ENCODE measurements at places on chromosomes 3 and 15. TPM values are rescaled to one million over a fixed set of nuclear protein-coding genes. Genes with fewer than 3 reads are reported as not detected.
A peak's percentile ranks its signal among the peaks of the same experiment; 100 is the strongest.

Gene CHRNB4
- not detected for total RNA-seq

Gene FAM3D
- not detected for total RNA-seq

Gene PARP6
- total RNA-seq: 21.5 TPM

Gene CHRNA3
- total RNA-seq: not detected

Gene CHRFAM7A
- not detected for total RNA-seq

DNA sequence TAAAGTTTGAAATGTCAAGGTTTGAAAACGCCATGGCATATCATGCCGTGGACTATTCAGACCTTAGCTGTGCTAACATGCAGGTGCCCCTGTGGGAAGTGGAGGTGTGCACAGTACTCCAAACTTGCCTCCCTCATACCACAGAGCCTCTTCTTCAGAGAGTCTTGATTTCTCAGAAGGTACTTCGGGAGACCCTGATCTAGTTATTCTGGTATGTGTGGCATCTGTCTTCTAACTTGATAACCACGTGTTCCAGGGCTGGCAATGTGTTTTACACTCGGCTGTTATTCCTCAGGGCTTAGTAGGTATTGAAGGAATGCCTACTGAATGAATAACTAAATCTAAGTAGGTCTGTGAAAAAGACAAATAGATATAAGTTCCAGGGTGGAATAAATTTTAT is 309.9 kb downstream of the CLSTN2 start:
- no peaks in the 10 kb centered on the region for H3K4me1 ChIP-seq
- H3K27me3 ChIP-seq: no peaks in the 10 kb centered on the region
- no peak for DNase-seq
- H3K27ac ChIP-seq: no peak overlapping the region

DNA sequence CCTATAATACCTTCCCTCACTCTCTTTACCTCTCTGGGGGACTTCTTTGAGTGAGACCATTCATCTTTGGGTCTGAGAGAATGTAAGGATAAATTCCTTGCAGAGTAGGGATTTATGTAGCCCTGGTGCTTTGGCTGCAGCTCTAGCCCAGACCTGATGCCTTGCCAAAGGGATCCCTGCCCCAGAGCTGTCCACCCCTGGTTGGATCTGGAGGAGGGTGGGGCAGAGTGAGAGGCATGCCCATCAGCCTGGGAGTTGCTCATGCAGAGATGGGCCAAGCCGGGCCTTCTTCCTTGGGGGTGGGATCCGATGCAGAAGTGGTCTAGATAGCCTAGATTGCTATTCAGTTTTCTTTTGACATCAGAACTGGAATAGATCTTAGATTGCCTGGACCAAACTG is 31.5 kb downstream of the RTP1 start:
- peaks cover 44% of the 10 kb centered on the region for H3K4me1 ChIP-seq
- no peaks in the 10 kb centered on the region for H3K27me3 ChIP-seq
- H3K27ac ChIP-seq: peak overlapping the region; percentile 84
- H3K4me3 ChIP-seq: no peak overlapping the region

DNA sequence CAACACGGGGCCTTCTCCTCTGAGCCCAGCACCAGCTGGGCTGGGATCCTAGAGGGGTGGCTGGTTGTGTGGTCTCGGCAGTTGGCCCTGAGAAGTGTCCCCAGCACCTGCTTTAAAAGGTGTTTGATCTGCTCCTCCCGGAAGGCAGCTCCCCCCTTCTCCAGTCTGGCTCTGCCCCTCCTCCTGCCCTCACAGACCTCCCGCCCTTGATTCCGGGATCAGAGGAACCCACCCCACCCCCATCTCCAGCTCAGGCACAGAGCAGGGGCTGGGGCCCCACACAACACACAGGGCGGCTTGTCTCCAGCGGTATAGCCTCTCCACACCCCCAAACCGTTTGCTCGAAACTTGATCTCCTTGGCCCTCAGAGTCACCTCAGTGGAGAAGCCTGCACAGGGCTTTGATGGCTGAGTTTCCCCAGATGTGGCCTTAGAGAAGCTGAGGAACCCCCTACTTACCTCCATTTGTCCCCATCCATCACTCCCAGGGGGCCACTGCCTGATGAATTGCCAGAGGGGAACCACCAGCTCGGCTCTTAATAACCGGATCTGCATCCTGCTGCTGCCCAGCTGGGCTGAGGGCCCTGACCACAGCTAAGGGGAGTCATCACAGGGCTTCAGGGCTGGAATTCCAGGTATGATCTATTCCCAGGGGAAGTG is 6.4 kb upstream of the STRA6 start:
- DNase-seq: no peak
- no peak overlapping the region for H3K27ac ChIP-seq
- no peak overlapping the region for H3K4me3 ChIP-seq
- H3K4me1 ChIP-seq: peaks cover 24% of the 10 kb centered on the region

- DNase-seq: no peak
- H3K27ac ChIP-seq: no peak overlapping the region
- H3K4me1 ChIP-seq: no peaks in the 10 kb centered on the region
- H3K4me3 ChIP-seq: no peak overlapping the region
- no peaks in the 10 kb centered on the region for H3K27me3 ChIP-seq
Measured at GRCh38 chr3:154210986-154211385, 89.8 kb downstream of the ARHGEF26 start.

DNA sequence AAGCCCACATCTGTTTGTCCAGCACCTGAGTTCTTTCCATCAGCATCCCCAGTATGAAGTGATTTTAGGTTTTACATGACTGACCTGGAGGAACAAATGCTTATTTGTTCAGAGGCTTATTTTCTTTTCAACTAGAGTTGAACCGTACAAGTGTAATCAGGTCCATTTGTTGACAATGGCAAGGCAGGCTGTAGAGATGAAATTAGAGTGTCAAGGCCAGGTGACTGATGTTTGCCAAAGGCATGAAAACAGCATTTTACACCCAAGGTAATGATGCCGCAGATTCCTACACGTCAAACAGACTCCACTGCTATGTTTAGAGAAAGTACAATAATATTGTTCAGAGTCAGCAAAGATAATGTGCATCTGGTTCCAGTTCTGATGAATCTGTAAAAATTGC is 96.5 kb downstream of the KCNAB1 start:
- no peak for DNase-seq
- H3K27ac ChIP-seq: no peak overlapping the region
- no peak overlapping the region for H3K4me3 ChIP-seq
- no peaks in the 10 kb centered on the region for H3K4me1 ChIP-seq

DNA sequence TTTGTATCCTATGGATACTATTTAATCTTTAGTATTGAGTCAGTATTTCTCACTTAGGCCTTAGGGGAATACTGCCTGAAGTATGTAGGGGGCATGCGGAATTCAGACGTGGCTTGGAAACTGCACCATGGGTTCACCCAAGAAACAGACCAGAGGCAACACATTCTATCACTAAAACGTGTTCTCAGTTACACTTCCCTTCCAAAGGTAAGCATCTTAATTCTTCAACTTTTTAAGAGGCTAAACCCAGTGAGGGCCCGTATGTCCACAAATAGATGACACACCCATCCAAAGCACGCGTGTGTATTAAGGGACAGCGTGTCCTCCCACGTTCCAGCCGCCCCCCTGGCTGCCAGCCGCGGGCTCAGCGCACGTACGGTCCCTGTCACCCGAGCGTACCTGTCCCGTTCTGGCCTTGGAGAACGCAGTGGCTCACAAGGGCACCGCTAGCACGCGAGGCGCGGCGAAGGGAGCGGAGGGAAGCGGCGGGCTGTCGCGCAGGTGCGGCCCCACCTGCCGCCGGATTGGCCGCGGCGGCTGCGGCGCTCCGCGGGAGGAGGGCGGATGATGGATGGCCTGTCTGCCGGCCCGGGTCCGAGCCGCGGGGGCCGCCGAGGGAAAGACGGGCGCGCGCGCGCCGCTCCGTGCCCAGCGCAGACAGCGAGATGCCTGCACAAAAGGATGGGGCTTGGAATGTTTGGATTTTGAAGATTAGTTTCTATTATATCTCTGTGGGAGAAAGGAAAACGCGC is 1003.9 kb upstream of the NR2F2 start:
- no peak for DNase-seq
- no peaks in the 10 kb centered on the region for H3K36me3 ChIP-seq
- peaks cover 10% of the 10 kb centered on the region for H3K27me3 ChIP-seq
- peak overlapping the region; percentile 70 for H3K4me3 ChIP-seq
- peaks cover 5% of the 10 kb centered on the region for H3K4me1 ChIP-seq

- DNase-seq: no peak
- H3K36me3 ChIP-seq: no peaks in the 10 kb centered on the region
- H3K4me3 ChIP-seq: no peak overlapping the region
- peaks cover 6% of the 10 kb centered on the region for H3K27me3 ChIP-seq
- peaks cover 14% of the 10 kb centered on the region for H3K4me1 ChIP-seq
Measured at GRCh38 chr15:72285402-72285801, 13.0 kb upstream of the PARP6 start.

GRCh38 chr3:147210676-147211075 is 195.7 kb downstream of the ZIC4 start:
- no peak overlapping the region for H3K4me3 ChIP-seq
- no peak for DNase-seq
- 0 out of 2 replicates have a peak, but pooled peaks cover 5% of the 10 kb centered on the region for H3K36me3 ChIP-seq
- H3K27ac ChIP-seq: no peak overlapping the region

DNA sequence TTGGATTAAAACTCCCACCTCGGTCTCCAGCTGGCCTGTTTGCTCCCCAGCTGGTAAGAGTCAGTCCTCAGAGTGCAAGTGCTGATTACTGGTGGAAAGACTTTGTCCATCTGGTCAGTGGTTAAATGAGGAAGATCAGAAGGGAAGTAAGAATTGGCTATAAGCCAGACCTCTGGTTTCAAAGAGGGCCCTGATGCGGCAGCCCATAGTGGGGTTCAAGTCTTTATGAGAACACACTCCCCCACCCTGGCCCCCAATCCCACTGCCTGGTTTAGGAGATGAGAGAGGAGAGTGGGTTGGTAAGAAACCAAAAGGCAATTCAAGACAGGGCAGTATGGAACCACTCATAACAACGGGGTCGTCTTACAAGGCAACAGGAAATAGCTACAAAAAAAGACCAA is 65.0 kb downstream of the FRMD4B start:
- peaks cover 6% of the 10 kb centered on the region for H3K4me1 ChIP-seq
- H3K36me3 ChIP-seq: no peaks in the 10 kb centered on the region
- peaks cover 13% of the 10 kb centered on the region for H3K27me3 ChIP-seq
- no peak overlapping the region for H3K27ac ChIP-seq
- DNase-seq: no peak
- H3K4me3 ChIP-seq: no peak overlapping the region

DNA sequence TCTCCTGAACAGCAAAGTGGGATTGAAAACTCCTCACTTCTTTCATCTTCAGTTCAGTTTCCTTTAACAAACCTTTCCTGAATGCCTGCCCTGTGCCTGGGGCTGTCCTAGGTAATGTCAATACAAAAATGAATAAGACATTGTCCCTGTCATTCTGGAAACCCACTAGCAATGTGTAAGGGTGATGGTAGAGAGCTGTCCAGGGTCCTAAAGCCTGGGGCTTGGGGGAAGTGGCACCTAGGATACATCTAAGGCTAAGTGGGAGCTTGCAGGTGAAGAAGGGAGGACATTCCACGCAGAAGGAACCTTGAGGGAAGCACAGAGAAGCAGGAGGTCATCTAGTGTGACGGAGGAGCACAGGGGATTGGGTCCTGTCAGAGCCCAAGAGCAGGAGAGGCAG is 212.7 kb upstream of the PPP2R3A start:
- H3K4me1 ChIP-seq: no peaks in the 10 kb centered on the region
- H3K36me3 ChIP-seq: no peaks in the 10 kb centered on the region
- no peak for DNase-seq
- H3K27me3 ChIP-seq: peaks cover 8% of the 10 kb centered on the region

- H3K4me3 ChIP-seq: no peak overlapping the region
- no peak for DNase-seq
- peaks cover 27% of the 10 kb centered on the region for H3K4me1 ChIP-seq
Measured at GRCh38 chr15:30962079-30962478, 29.3 kb downstream of the MTMR10 start.

- H3K4me3 ChIP-seq: no peak overlapping the region
- H3K4me1 ChIP-seq: no peaks in the 10 kb centered on the region
- no peak for DNase-seq
- H3K36me3 ChIP-seq: no peaks in the 10 kb centered on the region
Measured at GRCh38 chr3:51354172-51354571, 30.9 kb upstream of the MANF start.

DNA sequence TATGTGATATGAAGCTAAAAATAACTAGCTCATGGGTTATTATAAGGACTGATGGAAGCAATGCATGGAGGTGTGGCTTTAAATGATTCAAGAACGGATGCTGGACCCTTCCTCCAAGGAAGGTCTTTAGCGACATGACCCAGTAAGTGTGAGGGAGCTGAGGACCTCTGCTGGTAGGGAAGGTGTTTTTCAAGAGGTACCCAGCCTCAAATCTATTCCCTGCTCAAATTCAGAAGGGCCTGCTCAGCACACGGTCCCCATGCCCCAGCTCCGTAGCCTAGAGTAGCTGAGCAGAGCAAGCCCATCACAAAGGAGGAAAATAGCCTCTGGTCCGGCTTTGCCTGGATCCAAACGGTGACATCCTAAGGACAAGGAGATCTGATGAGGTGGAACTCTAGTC is 266.2 kb upstream of the IGF1R start:
- H3K36me3 ChIP-seq: no peaks in the 10 kb centered on the region
- H3K27ac ChIP-seq: no peak overlapping the region
- no peak overlapping the region for H3K4me3 ChIP-seq
- no peak for DNase-seq
- peaks cover 9% of the 10 kb centered on the region for H3K27me3 ChIP-seq

All from HFFc6 (cell line).